T follicular helper cell (primary cell): ENCODE measurements at places on chromosomes 2 and 18.

DNA sequence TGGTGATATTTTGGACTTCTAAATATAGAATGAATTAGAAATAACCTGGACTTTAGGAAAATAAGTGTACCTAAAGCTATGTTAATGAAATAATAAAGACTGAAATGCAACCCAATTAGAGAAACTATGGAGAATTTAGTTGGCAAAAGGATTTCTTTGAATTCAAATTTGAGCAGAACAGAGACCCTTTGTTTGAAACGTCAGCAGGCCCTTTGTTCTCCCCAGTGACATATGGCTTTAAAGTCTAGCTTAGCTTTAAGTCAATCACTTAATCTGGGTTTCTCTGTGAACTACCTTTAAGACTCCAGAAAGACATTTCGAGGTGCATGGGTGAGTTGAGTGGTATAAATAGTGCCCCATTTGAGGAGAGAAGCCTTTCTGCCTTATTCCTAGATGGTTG, 130.5 kb upstream of the CREB1 start:
- no peak for DNase-seq

DNA sequence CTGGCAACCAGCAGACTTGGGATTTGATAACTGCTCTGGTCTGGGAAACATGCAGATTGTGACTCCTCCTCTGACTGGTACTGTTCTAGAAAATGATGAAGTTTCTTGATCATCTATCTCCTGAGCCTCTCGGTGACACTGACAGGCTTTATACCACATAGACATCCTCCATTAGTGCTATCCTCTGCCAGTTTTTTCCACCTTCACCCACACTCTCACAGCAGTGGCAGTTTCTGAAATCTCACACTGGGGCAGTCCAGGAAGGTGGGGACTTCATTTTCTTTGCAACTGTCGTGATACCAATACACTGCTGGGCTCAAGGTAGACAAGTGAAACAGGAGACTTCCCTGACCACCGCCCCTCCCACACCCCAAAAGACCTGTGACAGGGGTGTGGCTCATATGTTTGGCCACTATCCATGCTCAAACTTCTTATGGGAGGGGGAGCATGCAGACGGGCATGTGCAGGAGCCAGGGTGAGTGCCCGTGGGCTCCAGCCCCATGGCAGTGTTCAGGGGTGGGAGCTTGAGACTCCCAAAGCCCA, 66.3 kb upstream of the RMDN2 start:
- no peak for DNase-seq

DNA sequence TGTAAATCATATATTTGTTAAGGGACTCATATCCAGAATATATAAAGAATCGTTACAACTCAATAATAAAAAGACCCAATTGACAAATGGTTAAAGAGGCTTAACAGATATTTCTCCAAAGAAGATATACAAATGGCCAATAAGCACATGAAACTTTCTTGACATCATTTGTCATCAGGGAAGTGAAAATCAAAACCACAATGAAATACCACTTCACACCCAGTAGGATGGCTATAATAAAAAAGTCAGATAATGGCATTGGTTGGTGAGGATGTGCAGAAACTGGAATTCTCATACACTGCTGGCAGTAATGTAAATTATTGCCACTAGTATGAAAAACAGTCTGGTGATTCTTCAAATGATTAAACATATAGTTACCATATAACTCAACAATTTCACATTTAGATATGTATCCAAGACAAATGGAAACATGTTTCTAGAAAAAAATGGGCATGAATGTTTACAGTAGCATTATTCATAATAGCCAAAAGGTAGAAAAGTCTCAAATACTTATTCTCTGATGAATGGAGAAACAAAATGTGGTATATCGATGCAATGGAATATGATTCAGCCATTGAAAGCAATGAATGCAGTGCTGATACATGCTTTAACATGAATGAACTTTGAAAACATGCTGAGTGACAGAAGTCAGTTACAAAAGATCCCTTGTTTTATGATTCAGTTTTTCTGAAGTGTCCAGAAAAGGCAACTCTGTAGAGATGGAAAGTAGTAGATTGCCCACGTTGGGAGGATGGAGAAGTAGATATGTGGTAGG, 304.6 kb upstream of the ZEB2 start:
- DNase-seq = no peak

GRCh38 chr18:62715759-62716615, 646 bp downstream of the PHLPP1 start:
- DNase-seq = peak; percentile 41

GRCh38 chr2:68172990-68173700, 15.5 kb downstream of the PNO1 start:
- no peak for DNase-seq
